Right hindlimb (tissue), 1 donor: ENCODE measurements at places on chromosomes 7 and 10.

DNA sequence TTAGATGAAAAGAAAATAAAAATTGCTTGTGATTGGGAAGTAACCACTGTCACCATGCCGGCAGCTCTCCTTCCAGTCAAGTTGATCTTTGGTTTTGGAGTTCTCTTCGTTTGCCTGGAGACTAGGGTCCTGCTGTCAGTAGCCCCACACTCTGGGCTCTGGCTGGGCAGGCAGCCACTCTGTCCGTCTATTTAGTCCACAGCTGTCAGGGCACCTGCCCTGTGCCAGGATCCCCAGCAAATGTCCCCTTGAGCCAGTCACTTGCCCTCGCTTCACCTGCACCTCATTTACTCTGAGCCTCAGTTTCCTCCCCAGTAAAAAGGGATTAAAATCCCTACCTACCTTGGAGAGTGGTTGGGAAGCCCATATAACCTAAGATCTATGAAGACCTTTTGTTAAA is 55.5 kb downstream of the PAX2 start:
- no peak for DNase-seq

DNA sequence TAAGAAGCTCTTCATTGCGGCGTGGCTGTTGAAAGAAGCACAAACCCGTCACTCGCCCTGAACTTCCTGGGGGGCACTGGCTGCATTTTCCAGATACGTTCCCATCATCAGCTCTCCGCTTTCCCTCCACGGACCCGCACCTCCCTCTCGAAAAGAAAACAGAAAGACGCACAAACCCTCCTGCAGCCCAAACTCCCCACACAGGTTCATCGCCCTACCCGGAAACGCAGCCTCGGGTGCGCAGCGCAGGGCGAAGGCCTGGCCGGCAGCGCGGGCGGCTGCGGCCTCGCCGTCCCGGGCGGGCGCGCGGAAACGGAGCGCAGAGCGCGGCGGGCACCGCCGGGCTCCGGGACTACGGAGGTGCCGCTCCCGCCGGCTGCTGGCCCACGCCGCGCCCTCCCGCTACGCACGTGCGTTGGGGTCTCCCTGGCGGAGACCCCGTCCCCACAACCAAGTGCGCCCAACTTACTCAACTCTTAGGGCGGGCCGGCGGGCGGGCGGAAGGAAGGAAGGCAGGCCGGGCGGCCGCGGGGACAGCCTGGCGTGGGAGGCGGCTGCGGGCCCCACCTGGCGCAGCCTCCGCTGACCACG is 822 bp downstream of the ZNF800 start:
- DNase-seq = no peak

DNA sequence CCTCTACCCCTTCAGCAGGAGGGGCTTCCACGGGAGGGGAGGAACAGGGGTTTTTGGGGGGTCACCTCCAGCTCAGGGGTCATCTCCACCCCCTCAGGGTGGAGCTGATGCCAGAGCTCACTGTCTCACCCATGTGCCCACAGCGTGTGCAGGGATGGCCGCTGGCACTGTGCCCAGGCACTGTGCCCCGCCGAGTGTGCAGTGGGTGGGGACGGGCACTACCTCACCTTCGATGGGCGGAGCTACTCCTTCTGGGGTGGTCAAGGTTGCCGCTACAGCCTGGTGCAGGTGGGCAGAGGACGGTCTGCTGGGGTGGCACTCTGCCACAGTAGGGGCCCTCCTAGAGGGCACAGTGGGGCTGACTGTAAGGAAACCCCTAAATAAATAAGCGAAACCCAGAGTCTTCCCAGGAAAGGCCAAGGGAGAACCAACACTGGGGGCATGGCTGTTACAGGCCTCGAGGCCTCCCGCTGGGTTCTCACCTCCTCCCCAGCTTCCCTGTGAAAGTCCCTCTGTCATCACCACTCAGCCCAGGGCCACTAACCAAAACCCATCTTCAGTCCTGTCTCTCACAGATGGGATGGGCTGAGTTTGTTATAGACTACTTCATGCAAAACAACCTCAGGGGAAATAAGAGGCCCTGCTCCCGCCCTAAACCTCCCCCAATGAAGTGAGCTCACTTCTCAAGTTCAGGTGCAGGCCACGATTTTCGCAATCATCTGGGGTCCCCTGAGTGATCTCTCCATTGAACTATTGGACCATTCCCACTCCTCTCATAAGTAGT is 7.4 kb upstream of the ZNF467 start:
- no peak for DNase-seq

DNA sequence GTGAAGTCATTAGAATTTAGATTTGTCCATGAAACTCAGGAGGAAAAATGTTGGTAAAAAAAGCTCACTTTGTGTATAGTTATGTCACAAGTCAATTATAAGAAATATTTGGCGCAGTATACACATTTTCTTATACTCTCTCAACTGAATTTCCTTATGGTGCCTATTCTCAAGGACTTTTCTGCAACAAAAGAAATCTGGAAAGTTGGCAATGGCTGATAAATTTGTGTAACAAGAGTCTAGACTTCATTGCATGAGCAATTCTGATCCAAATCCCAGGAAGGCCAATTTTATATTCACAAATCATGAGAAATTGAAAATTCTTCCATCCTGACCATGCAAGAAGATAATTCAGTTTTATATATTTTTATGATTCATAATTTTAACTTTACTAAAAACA is 35.7 kb downstream of the PPP1R3A start:
- no peak for DNase-seq

GRCh38 chr7:35734001-35734483 is 39.1 kb upstream of the HERPUD2 start:
- no peak for DNase-seq

DNA sequence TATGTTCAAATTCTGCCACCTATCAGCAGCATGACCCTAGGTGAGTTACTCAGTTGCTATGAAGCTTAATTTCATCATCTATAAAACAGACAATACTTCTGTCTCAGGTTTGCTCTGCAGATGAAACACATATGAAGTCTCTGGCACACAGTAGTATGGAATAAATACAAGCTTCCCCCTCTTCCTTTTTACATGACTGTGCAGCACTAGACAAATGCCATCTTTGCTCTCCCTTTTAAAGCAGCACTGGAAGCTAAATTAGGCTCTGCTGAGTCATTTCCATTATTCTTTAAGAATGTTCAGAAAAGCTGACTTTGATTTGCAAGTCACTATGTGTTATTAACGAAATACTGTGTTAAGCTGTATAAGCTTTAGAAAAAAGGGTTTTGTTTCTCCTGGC is 40.7 kb upstream of the ANAPC16 start:
- DNase-seq = no peak

- DNase-seq = no peak
Observed at GRCh38 chr7:112538726-112539255, 58.0 kb downstream of the LSMEM1 start.

GRCh38 chr7:84535580-84536270 is 341.1 kb upstream of the SEMA3A start:
- no peak for DNase-seq

DNA sequence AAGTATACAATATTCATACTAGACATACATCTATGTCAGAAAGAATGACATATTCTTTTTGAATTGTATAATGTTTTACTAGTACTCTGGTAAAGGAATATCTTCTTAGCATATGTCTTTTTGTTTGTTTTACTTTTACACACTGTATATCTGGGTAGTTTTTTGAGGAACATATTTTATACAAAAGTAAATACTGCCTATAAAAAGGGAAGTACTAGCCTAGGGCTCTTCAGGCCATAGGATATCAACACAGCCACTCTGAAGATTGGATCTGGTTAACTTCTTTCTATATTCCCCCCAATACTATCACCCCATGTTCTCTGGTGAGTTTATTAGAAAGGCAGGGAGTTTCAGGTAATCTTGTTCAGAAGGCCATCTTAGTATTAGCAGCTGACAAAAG is 134.6 kb downstream of the ZNF438 start:
- no peak for DNase-seq

DNA sequence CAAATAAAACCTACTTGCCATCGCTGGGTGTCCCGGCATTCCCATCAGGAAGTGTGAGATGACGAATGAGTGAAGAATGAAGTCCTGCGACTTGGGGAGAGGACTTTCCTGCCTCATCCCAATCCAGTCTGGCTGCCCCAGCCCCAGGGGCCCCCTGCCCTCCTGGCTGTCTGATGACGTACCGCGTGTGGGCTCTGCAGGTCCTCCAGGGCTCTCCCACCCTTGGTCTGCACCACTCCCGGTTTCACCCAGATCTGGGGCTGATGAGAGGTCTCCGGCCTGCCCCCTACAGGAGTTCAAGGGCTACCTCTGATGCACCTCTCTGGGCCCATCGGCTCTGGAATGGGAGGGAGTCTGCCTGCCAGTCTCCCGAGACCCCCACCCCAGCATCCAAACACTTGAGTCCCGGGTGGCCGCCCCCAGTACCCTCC is 9.8 kb downstream of the ATP6V1F start:
- no peak for DNase-seq

DNA sequence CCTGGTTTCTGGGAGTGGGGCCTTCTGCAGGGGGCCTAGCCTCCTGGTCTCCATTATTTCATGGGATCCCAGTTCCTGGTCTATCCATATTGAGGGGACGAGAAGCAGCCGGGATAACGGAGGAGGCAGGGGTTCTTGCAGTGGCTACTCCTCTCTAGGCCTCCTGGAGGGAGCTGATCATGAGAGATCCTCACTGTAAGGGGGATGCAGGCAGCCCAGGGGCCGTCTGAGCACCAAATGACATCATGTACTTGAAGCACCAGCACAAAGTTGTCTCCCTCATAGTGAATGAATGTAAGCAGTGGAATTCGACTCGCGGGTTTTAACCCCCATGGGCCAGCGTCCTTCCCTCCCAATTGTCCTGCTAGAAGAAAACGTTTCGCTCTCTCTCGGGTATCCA is 964 bp upstream of the ADCY1 start:
- no peak for DNase-seq

- DNase-seq = no peak
Observed at GRCh38 chr7:32400676-32401075, 89.5 kb downstream of the LSM5 start.

- no peak for DNase-seq
Observed at GRCh38 chr10:119652361-119652730, 1.2 kb downstream of the BAG3 start.

DNA sequence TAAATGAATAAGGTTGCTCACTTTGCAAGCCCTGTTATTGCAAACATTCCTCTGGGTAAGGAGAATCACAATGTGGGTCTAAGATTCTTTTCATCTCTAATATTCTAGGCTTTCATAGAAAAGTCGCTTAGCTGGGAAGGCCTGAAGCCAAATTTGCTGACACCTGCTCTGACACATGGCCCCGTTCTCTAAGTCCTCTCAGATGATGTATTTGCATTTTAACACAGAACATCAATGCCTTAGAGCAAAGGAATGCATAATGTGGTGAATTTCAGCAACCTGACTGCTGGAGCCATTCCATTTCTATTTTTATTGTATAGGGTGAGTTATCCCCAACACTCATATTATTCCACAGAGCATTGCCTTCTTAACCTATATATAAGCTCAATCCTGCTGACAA is 682.1 kb upstream of the NRP1 start:
- DNase-seq = no peak

DNA sequence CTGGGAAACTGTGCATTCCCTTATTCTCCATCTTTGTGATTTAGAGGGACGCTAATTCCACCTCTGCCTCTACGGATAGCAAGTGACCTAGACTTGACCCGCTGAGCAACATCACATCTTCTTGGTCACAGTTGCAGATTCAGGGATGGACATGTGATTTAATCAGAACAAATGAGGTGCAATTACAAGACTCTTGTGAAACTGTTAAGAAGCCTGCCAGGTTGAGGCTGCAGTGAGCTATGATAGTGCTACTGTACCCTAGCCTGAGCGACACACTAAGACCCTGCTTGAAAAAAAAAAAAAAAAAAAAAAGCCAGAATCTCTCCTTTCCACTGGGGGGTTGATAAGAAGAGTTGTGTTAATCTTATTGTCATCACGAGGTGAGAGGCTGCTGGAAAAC is 14.4 kb downstream of the MPLKIP start:
- DNase-seq = no peak

- no peak for DNase-seq
Observed at GRCh38 chr7:50207251-50207564, 97.3 kb upstream of the IKZF1 start.

GRCh38 chr7:105268056-105268455 is 120.7 kb downstream of the SRPK2 start:
- DNase-seq = no peak

DNA sequence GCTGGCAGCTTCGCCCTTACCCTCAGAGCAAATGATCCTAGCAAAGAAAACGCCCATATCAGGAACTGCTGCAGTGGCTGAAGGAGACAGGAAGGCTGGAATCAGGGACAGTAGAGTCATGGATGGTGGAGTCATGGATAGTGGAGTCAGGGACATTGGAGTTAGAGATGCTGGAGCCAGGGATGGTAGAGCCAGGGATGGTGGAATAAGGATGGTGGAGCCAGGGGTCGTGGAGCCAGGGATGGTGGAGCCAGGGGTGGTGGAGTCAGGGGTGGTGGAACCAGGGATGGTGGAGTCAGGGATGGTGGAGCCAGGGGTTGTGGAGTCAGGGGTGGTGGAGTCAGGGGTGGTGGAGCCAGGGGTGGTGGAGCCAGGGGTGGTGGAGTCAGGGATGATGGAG is 31.3 kb downstream of the C10orf105 start:
- DNase-seq = no peak

GRCh38 chr7:46746695-46747687 is 825.9 kb upstream of the IGFBP3 start:
- DNase-seq = no peak

DNA sequence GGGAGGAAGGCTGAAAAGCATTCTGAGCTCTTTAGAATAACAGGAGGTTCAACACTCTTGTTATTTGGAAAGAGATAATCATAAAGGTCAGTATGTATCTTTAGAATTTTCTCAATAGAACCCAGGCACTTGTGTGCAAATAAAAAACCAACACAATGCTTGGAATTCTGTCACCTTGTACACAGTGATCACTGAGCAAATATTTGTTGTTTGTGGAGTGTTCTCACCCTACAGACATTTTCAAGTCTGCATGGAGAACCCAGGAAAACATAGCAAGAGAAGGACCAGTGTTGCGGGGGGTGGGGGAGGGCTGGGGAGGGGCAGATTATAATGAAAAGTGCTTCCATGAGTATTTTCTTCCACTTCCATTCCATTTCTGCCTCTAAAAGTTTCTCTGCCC is 87.4 kb downstream of the FAM107B start:
- DNase-seq = no peak

- DNase-seq = no peak
Observed at GRCh38 chr10:64067859-64068258, 546.7 kb downstream of the REEP3 start.

GRCh38 chr10:78134773-78135306 is 101.2 kb downstream of the RPS24 start:
- no peak for DNase-seq

GRCh38 chr7:107499731-107500130 is 29.9 kb downstream of the GPR22 start:
- DNase-seq = no peak

DNA sequence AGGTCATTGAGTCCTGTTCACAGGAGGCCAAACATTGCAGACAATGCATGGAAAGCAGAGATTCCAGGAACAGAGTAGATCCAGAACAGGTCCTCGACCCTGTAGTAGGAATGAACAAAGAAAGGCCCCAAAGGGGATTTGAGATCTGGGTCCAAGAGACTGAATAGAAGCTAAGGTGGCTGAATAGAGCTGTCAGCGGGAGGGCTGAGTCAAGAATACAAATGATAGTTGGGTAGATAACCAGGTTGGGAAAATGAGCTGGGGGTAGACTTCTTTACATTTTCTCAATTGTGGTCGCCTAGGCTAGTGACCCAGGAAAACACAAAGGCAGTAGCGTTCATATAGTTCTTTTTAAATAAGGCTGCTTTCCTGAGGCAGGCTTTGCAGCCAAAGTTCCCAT is 103.4 kb upstream of the ELMO1 start:
- DNase-seq = no peak

GRCh38 chr7:25384788-25385505 is 156.7 kb upstream of the NPVF start:
- DNase-seq = peak; percentile 47
